ENCODE measurements at places on chromosomes 11 and 22.
A peak's percentile ranks its signal among the peaks of the same experiment; 100 is the strongest.

DNA sequence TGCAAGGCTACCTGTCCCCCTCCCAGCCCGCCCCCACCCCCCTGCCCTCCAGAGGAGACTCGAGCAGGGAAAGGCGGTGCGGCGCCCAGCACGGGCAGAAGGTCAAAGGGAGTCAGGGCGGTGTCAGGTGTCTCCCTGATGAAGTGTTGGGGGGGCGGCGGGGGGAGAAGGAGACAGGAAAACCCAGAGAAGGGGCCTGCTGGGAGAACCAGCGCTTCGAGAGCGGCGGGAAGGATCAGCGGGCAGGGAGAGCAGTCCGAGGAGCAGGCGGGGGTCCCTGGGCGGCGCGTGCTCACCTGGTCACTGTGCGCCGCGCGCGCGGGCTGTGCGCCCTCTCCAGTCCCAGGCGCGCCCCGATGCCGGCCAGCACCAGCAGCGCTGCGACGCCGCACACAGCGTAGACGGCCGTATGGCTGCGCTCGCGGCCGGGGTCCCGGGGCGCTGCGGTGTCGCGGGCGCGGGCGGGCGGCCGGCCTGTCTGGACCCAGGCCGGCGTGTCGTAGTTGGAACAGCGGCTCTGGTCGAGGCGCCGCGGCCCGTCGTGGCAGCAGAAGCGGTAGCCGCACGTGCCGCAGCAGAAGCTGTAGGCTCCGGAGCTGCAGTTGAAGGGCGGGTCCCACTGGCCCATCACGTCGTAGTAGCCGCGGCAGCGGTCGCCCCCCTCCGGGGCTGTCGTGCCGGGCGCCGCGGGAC is 886 bp downstream of the SHISA8 start:
- DNase-seq: no peak

DNA sequence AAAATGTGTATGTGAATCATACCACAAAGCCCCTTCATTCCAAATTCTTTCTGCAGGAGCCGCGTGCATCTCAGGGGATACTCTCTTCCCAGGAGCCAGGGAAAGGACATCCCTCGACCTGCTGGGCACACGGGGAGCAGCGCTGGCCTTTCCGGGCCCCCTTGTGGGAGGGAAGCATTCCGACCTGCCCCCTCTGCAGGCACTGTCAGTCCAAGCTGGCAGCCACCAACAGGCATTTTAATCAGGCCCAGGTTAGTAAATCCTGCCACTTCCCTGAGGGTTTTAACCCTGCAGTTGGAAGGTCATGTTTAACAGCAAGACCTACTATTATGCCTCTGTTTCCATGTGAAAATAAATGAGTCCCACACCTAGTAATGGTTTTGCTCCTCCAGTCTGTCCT is 391.5 kb downstream of the SHANK2 start:
- no peak for DNase-seq

DNA sequence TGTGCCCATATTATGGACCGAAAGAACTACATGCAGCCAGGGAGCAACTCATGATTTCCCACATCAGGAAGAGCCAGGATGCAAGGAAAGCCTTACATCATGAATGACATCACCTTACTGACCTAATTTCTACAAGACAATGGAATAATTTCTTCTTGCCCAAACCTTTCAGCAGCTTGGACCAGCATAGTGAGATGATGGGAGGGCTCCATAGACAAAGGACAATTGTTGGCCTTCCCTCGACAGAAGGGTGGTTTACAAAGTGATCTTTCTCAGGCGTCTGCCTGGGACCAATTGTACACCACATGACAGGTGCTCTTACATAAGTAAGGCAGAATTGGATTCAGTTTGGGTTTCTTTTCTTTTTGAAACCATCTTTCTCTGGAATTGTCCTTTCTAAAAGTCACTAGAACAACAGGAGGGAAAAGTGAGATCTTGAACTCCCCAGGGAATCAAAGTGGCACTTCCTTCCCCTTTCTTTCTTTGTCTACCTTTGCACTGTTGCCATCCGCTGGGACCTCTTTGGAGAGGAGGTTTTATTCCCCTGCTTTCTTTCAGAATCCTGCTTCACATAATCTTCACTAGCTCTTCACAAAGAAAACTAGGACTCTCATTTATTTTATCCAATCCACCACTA is 51.7 kb upstream of the PAK1 start:
- DNase-seq: no peak

DNA sequence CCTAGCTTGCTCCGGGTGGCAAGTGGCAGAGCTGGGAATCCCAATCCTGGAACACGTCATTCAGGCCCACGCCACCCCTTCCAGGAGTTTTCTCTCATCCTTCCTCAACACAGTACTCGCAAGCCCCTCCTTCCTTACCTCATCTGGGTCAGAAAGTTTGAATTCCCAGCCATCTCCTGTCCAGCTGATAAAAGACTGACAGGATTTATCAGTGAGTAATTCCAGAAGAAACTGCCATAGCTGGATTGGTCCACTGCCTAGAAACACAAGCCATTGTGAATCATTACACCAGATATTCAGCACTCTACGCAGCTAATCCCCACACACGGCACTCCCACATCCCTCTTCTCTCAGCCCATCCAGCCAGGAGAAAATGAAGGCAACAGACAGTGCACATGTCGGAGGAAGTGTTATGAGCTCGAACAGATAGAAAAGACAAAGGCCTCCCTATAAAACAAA is 124.0 kb downstream of the ETS1 start:
- no peak for DNase-seq

DNA sequence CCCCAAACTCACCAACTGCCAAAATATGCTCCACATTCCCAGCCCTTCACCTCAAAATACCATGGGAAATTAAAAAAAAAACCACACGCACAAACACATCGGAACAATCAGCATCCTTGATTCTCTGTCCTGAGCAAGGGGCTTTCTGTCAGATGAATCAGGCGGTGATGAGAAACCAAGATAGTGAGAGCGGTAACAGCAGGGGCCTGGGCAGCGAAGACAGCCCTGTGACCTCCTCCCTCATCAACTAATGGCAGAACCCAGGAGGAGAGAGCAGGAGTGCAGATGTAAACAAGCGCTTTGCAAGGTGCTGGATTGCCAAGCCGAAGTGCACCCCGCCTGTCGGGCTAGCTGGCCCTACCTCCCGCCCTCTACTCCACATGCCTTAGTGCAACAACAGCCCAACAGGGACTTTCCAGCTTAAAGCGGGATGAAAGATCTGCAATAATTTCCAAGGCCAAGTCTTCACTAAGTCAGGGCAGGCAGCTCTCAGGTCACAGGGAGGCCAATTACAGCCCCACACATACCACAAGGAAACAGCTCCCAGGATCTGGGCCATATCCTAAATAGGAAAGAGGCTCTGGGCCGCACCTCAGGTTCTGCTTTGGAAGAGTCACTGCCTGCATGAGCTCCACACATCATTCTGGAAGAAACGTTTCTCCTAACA is 72.2 kb upstream of the BID start:
- DNase-seq: no peak

DNA sequence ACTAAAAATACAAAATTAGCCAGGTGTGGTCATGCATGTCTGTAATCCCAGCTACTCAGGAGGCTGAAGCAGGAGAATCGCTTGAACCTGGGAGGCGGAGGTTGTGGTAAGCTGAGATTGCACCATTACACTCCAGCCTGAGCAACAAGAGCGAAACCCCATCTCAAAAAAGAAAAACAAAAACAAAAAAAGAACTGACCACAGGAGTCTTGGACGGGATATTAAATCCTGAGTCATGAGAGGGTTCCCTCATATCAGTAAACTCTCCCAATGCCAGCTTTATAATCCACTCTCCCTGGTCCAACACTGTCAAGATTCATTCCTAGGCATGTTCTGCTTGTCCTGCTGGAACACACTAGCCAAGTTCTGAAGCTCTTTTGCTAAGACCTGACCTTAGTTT is 61.5 kb upstream of the EP300 start:
- no peak for DNase-seq

DNA sequence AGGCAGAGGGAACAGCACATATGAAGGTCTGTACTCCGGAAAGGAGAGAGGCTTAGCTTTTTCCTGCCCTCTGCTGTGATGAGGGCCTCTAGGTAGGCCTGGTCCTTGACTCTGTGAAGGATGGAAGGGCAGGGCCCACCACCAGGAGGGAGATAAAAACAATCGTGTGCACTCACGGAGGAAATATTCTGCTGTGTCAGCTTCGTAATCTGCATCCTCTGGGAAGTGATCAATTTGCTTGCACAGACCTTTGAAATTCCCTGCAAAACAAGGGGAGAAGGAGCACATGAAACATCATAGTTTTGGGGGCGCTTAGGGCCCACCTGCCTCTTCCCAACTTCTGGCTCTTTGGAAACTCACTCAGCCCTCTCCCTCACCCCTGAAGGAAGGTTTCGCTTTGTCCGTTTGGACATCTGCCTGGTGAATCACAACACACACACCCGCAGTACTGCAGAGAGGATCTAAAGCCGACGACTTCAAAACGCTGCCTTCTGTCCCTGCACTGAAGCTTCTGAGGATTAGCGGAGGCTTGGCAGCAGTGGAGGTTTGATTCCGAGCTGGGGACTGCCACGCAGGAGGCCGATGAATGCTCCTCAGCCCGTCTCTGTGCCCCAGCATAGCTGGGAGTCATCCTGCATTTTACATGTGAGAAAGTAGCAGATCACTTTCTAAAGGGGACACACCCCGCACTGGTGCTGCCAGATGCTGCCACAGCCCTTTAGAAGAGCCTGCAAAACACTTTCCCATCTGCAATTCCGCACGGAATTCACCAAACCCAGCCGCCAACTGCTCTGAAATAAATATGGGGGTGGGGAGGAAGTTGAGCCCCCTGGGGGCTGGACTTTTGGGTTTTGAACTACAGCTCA is 58.6 kb upstream of the EIF3D start:
- no peak for DNase-seq

DNA sequence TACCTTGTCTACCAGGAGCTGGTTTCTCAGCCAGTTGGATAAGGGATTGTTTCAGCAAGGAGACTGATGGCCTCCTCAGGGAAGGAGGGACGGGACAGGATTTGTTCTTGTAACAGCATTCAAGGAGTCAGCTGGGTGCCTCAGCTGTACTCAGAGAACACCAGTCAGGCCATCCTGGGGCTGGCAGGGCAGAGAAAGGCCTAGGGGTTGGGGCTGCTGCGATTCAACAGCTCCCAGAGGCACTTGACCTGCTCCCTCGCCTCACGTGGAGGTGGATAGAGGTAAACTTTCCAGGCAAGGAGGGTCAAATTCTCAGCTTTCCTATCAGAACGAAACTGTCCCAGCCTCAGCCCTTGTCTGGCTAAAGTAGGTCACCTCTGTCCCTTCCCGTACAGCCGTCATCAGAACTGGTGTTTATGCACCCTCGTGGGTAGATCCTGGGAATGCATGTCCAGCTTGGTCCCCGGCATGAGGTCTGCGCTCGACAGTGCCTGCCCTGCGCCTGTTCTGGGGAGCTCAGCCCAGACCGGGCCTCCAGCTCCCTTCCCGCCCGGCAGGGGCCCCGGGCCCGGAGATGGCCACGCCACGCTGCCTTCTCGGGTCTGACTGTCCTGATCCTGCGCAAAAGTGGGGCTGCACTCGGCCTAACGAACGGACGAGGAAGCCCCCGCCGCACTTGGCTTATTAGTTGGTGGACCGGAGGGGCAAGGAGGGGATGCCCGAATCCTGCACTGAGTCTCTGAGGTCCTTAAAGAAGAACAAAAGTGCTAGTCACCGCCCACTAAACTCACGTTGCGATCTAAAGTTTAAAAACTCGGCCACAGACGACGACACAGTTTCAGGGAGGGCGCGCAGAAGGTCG is 762 bp upstream of the CCDC134 start:
- no peak for DNase-seq

GRCh38 chr22:30582788-30583545 is 8.5 kb upstream of the GAL3ST1 start:
- DNase-seq: no peak

DNA sequence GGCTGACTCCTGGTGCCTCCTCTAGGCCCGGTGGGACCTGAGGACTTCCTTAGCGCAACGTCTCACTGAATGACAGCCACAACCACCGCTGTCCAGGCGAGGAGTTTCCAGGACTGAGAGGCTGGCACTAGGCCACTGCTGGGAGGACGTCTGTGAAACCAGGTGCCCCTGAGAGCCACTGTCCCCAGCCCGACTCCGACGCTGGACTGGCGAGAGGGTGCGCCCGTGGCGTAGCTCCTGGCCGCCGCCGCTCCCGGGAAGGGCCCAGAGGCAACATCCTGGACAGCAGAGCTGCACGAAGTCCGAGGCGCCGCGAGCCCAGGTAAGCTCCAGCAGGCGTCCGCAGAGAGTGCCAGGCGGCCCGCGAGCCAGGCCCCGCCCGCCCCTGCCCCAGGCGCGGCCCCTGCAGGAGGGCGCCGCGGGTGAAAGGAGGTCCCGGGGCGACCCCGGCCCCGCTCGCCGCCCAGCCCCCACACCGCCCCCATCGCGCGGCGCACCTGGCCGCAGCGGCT is 525 bp downstream of the DGCR2 start:
- DNase-seq: peak; percentile 26
